ENCODE measurements at places on chromosomes 1 and 21.

GRCh38 chr1:25728301-25728935, 71.6 kb upstream of the SELENON start:
- DNase-seq = no peak

GRCh38 chr21:34509151-34509550, 2.9 kb downstream of the KCNE1 start:
- no peak for DNase-seq

- no peak for DNase-seq
These were observed 11.4 kb downstream of the HP1BP3 start for GRCh38 chr1:20775700-20776099.

- no peak for DNase-seq
These were observed 454.6 kb upstream of the RUNX1 start for GRCh38 chr21:35503671-35504070.

GRCh38 chr1:180734366-180734765, 102.5 kb downstream of the XPR1 start:
- no peak for DNase-seq

GRCh38 chr1:209845408-209845725, 17.6 kb downstream of the UTP25 start:
- no peak for DNase-seq

GRCh38 chr1:193310564-193310963, 124.2 kb upstream of the B3GALT2 start:
- peak; percentile 13 for DNase-seq

GRCh38 chr1:3028531-3029282, 7.4 kb downstream of the ACTRT2 start:
- no peak for DNase-seq

- DNase-seq = no peak
These were observed 129.3 kb upstream of the VAMP3 start for GRCh38 chr1:7641587-7642417.

DNA sequence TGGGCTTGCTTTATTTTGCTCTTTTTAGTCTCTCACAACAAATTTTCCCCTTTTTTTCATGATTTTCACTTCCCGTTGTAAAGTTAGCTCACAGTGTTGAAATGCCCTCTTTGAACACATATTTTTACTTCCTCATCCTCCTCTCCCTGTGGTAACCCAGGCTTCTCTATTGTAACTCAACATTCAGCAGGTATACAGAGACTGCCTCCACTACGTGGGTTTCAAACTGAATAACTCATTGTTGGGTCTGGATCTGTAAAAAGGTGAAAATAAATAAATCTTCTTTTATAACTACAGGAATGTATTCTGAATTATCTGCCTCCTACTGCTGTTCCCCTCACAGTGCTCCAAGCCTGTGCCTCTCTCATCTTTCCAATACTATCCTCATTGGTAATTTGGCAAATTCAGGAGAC, 166.4 kb downstream of the RUNX1 start:
- no peak for DNase-seq

DNA sequence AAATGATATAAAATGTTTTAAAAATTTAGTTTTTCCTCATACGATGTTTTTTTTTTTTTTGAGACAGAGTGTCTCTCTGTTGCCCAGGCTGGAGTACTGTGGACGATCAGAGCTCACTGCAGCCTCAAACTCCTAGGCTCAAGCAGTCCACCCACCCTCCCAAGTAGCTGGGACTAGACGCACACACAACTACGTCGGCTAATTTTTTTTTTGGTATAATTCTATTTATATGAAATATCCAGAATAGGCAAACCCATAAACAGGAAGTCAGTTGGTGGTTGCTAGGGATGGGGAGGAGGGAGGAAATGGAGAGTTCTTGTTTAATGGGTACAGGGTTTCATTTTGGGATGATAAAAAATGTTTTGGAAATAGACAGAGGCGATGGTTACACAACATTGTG, 56.5 kb downstream of the WARS2 start:
- DNase-seq = no peak

- no peak for DNase-seq
These were observed 2065.7 kb downstream of the MRPL39 start for GRCh38 chr21:23541571-23541970.

Data from T47D (cell line).